ENCODE measurements at places on chromosomes 12 and 14. TPM values are rescaled to one million over a fixed set of nuclear protein-coding genes. Genes with fewer than 3 reads are reported as not detected.

The ACYP1 gene
- 14.0 TPM for total RNA-seq

The P2RX2 gene
- total RNA-seq = not detected

The APOF gene
- total RNA-seq = not detected

The PRKD1 gene
- total RNA-seq = 3.1 TPM

The DACT1 gene
- total RNA-seq = 3.4 TPM

The OTX2 gene
- not detected for total RNA-seq

GRCh38 chr14:68760761-68761160 is 32.1 kb downstream of the ZFP36L1 start:
- no peak for DNase-seq

DNA sequence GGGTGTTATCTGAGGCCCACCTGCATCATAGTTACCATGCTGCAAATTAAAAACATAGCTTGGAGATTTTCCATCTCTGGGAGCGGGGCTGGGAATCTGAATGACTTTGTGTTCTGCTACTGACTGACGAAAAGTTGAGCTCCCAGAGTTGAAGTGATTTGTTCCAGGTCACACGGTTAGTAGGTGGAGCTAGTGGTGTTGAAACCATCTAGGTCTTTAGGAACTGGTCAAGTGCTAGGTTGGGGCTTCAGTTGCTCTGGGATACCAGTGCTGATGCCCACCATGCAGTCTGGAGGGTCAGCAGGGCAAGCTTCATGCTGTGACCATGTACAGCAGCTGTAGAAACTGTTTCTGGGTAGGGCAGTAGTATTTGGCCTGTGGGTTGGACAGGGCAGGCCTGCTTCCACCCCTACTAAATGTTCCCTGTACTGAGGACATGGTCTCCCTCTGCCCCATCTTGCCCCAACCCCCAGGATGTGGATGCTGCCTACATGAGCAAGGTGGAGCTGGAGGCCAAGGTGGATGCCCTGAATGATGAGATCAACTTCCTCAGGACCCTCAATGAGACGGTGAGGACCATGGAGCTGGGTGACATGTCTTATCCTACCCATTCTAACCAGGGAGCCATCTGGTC is 5.3 kb downstream of the KRT7 start:
- DNase-seq = no peak

GRCh38 chr12:53064613-53065436 is 14.4 kb downstream of the SPRYD3 start:
- no peak for DNase-seq

DNA sequence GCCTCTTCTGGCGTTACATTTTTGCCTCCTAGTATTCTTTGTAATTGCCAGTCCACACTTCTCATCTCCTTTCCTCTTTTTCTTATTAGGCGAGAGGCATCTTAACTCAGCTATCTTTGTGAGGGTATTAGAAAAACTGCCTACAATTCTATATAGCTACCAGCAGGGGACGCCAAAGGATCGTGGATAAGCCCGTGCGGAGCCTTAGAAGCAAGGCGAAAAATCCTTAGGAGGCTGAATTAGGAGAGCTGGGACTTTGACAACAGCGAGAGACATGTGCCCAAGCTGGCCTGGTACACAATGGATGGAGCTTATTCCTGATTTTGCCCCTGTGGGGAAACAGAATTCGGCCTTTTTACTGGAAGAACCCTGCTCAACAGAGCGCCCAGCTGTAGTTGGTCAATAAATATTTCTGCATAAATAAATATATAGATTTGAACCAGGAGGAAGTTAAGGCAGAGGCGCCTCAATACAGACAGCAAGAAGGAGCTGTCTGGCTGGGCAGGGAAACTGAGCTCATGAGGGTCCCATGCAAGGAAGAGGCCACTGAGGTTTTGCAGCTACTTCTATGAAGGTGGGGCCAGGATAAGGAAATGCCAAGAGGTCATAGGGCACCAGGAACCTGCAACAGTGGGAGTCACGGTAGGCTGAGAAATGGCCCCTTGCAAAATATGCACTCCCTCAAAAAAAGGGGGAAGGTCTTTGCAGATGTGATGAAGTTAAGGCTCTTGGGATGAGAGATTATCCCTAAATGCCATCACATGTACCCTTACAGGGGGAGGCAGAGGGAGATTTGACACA is 14.6 kb upstream of the RBM19 start:
- DNase-seq = no peak

- DNase-seq = no peak
Measured at GRCh38 chr14:90724866-90725265, 91.4 kb downstream of the TTC7B start.

DNA sequence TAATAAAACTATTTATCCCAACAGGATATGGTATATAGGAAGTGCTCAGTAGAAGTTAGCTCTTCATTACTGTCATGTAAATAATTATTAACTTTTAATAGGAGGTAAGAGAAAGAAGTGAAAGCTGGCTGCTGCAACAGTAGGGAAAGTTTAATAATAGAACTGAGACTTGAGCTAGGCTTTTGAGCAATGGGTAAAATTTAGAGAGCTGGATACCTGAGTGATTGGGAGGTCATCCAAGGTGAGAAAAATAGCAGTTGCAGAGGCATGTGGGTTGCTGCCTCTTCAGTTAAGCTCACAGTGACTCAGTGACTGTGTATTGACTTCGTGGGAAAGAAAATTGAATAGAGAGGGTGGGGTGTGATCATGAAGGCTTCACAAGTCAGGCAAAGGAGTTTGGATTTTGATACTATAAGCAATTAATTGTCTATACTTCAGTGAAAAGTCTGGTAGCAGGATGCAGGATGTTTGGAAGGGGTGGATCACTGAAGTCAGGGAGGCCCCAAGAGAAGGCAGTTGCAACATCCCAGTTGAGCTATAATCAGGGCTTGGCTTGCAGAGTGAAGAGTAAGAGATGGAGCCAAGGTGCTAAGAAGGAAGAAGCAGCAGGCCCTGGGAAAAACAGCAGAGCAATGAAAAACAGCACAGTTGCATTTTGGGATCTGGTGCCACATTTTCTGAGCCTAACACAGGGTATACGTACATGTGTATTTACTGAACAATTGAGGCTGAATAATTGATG is 172.0 kb upstream of the FRMD6 start:
- DNase-seq = peak; percentile 23

DNA sequence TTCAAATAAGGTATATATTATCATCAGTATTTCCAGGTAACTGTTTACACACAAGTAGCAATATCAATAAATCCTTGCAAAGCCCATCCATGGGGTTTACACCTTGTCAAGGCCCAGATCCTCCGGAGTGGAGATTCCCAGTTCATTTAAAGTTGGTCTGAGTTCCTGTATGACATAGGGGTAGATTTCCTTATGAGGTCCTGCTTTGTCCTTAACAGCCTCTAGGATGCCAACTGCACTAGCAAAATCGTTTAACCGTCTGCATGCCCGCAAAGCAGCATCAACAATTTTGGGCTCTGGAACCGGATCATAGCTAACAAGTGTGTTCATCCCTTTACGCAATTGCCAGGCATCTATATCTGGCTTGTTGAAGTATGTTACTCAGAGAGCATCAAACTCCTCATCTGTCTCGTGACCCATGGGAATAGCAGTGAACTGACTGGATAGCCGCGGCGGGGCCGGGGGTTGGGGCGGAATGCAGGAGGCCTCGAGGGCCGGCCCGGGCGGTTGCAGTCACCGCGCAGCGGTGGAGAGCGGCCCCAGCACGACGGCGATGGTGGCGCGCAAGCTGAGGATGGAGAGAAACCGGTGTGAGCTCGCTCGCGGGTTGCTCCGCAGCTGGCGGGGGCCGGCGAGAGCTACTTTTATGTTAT is 30.6 kb upstream of the FBXO34 start:
- no peak for DNase-seq

- DNase-seq = peak; percentile 44
Measured at GRCh38 chr14:104091061-104091926, 5.8 kb downstream of the ASPG start.

DNA sequence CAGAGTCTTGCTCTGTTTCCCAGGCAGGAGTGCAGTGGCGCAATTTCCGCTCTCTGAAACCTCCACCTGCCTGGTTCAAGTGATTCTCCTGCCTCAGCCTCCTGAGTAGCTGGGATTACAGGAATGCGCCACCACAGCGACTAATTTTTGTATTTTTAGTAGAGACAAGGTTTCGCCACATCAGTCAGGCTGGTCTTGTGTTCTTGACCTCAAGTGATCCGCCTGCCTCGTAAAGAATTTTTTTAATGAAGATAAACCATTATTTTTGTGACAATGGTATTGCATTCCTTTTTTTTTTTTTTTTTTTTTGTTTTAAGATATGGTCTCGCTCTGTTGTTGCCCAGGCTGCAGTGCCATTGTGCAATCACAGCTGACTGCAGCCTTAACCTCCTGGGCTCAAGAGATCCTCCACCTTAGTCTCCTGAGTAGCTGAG is 25.8 kb downstream of the ACVR1B start:
- DNase-seq = no peak

GRCh38 chr12:111250251-111250881 is 118.5 kb downstream of the PHETA1 start:
- DNase-seq = no peak

- no peak for DNase-seq
Measured at GRCh38 chr14:84541018-84541417, 988.9 kb upstream of the FLRT2 start.

DNA sequence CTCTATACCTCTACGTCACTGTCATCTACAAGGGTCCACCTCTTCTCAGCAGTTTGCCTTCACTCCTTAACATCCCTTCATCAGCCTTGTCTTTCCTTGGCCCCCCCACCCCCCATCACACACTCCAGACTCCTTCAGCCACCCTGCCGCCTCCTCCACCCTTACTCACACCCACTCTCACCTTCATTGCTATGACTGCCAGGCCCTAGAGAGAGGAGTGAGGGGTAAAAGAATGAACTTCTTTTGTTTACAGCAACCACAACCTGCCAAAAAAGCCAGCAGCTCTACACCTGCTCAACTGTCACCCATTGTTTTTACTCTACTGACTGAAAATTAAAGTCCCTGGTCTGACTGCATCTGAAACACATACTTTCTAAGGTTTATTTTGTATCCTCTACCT is 112.8 kb downstream of the DUSP6 start:
- DNase-seq = no peak

All from left ventricle myocardium inferior (tissue), 1 donor.